Substantia nigra (tissue), 51 donors: ENCODE measurements at places on chromosomes 2 and 18.
A peak's percentile ranks its signal among the peaks of the same experiment; 100 is the strongest.

DNA sequence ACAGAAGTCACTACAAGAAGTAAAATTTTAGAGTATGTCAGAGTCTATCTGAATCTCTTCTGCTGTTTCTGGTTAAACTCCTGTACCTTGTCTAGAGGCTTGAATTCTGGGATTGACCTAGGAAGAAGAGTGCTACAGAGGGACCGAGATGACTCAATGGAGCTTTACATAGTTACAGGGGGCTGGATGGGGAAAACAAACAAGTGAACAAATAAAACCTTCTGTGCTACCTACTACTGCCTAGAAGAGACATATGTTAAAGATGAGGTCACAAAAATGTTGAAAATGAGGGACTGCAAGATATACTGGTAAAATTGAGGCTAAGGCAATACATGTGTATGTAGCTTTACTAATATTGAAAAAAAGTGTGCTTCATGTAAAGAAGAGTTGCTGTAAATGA is 265.4 kb upstream of the TFPI start:
- no peak for DNase-seq

- DNase-seq, result no peak
Measured at GRCh38 chr2:65367524-65367923, 64.9 kb downstream of the SPRED2 start.

DNA sequence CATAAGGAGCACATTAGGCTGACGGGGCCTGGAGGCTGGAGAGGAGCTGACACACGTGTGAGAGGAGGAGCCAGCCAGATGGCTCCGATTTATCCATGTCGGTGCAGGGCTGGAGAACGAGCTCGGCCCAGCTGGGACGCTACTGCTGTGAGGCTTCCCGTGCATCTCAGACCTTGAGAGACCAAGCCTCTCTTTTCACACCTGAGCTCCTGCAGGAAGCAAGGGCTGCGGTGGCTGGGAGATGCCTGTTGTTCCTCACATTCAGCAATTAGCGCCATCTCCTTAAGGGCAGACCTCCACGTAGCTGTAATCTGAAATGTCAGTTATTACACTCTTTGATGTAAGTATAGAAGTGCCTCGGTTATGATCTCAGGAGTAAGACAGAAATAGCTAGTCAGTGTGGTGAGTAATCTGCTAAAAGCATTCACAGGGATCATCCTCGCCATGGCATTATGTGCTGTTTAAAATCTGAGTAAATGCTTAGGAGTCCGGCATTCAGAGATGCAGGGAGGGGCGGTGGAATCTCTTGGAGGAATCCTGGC is 107.9 kb downstream of the PRKCE start:
- no peak for DNase-seq

DNA sequence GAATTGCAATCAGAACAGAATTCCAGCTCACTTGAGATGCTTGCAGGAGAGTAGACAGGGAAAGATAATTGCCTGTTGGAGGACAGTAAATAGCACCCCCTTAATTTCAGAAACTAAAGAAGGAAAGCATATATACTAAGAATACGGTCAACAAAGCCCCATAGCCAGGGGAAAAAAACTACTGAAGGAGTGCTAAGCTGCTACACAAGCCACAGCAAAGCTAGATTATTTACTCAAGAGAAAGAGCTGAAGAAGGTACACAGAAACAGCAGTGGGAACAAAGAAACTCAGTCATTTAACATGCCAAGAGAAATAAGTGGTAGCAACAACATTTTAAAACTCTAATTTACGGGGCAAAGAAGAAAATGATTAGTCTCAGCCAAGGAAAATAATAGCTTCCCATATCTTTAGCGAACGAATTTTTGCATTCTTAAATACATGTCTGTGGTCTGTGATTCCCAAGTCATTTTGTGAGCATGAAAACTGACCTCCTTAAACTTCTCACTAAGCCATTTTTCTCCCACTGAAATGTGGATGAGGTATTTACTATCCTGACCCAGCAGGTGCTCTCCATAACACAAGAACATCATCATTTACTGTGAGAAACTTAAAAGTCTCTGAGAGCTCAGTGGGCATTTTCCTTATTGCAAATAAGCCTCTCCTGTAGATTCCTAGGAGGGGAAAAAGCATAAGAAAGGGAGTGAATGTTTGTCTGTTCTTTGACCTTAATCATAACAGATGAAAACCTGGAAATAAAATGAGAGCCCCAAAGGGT is 196.0 kb downstream of the PAX3 start:
- DNase-seq, result no peak

GRCh38 chr2:147855977-147856376 is 11.1 kb downstream of the ACVR2A start:
- DNase-seq, result no peak

DNA sequence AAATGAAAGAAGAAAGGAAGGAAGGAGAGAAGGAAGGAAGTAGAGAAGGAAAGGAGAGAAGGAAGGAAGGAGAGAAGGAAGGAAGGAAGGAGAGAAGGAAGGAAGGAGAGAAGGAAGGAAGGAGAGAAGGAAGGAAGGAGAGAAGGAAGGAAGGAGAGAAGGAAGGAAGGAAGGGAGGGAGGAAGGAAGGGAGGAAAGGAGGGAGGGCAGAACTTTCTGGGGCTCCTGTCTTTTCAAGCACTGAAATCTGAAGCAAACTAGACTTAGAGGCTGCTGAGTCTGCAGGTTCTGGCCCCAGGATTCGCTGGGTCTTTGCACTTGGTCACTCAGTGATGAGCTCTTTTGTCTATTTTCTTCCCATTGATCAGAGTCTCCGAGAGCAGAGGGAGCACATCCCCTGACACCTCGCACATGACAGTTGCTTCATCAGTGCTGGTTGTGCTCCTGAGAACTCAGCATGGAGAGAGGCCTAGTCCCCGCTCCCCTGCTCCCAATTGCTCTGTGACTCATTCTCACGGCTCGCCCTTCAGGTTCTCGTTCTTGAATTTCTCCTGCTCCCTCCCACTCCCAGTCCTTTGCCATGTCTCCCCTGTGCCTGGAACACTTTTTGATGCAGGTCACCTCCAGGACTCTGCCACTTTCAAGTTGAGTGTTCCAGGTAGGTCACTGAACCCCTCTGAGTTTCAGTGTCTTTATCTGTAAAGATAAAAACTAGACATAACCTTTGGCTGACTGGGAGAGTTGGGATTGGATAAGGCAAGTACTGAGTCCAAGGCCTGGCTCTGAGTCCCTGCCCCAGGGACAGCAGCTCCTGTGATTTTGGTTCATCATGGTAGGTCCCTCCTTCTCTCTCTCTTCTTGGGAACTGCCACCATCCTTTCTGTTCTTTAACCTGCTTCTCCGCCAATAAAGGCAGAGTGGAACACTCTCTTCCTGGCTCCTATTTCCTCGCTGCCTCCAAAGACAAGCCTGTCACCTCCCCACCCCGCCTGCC is 55.2 kb downstream of the TNP1 start:
- DNase-seq, result no peak

DNA sequence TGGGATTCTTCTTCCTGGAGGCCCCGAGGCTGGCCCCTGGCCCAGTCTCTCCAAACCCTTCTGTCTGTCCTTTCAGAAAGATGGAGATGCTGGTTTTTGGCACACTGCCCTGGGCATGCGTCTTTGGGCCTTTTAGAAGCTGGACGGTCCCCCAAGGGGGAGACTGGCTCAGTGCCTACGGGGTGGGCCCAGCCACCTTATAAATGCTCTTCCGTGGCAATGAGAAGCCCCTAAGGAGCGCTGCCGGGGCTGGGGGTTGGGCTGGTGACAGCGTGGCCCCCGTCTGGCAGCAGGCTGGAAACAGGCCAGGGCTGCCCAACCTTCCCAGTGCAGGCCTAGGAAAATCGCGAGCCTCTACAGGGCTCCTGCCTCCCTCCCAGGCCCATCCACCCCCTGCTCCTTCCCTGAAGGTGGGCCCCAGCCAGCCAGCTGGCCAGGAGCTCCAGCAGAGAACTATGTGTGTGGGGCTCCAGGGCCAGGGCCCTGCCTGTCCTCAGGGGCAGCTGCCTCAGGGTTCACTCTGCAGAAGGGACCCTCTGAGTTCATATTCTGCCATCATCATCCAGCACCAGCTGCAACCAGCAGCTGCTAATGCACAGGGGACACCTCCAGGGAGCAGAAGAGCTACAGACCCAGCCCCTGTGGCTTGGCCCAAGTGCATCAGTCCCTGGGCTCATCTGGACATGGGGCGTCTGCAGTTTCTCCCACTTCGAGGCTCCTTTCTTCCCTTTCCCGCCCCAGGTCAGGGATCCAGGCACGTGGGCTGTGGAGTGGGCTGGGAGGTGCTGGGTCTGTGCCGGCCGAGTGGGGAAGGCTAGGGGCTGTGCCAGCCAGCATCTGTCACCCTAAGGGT is 107.6 kb upstream of the OTOS start:
- DNase-seq, result no peak

GRCh38 chr2:240200230-240201051 is 60.0 kb upstream of the OTOS start:
- DNase-seq, result no peak

GRCh38 chr2:215425021-215425782 is 10.7 kb downstream of the FN1 start:
- no peak for DNase-seq

- DNase-seq, result no peak
Measured at GRCh38 chr2:46988230-46988629, 72.6 kb upstream of the MCFD2 start.

DNA sequence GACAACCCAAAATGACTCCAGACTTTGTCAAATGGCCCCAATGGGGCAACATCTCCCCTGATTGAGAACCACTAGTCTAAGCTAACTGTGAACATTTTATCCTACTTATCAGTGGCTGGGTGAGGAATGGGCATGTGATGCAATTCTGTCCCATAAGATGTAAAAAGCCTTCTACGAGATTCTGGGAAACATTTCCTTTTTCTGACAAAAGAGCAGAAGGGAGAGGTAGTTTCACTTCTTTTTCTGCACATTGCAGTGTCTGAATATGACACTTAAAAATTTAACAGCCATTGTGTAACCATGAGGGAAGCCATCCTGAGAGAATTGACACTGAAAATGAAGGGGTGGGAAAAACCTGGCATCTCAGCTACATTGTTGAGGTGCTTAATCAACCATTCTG is 17.3 kb upstream of the MARCHF4 start:
- no peak for DNase-seq

GRCh38 chr2:83686863-83687262 is 772.2 kb downstream of the SUCLG1 start:
- peak; percentile 2 for DNase-seq

- no peak for DNase-seq
Measured at GRCh38 chr2:231674587-231675338, 33.6 kb upstream of the PTMA start.

GRCh38 chr2:133871545-133872209 is 303.4 kb upstream of the NCKAP5 start:
- DNase-seq, result no peak

- no peak for DNase-seq
Measured at GRCh38 chr18:72161691-72162090, 382.5 kb downstream of the CBLN2 start.

DNA sequence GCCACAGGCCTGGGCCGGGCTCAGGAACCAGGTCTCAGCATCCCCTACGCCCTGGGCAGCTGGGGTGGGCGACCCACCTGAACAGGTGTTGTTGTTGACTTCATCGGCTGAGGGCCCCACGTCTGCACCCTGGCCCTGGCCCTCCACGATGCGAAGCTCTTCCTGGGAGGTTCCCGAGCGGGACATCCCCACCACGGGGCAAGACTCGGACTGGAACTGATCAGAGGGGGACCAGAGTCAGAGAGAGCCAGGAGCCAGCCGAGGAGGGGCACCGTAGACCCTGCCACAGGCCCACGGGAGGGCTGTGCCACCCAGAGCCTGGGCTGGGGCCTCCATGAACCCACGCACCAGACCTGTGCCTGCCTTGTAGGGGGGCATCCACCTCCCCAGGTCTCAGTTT is 54.3 kb downstream of the AQP12A start:
- DNase-seq, result no peak

- no peak for DNase-seq
Measured at GRCh38 chr2:187075199-187075635, 226.2 kb upstream of the ZSWIM2 start.

DNA sequence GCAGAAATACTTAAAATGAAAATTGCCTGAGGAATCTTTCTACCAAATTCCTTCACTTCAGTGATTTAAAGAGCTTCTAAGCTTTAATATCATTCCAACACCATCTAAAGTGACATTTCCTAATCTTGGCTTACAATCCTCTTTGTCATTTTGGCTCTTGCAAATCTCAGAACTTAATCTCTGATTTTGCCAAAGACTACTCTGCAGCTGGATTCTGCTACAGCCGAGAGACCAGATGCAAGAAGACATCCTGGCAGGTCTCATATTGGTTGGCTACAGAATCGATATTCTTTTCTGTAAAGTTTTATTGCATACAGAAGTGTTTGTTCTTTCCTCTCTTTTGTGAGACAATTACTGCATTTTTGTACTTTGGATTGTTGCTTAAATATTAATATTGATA is 716.5 kb upstream of the LRATD1 start:
- no peak for DNase-seq

GRCh38 chr2:190062053-190062452 is 476 bp downstream of the MSTN start:
- no peak for DNase-seq

DNA sequence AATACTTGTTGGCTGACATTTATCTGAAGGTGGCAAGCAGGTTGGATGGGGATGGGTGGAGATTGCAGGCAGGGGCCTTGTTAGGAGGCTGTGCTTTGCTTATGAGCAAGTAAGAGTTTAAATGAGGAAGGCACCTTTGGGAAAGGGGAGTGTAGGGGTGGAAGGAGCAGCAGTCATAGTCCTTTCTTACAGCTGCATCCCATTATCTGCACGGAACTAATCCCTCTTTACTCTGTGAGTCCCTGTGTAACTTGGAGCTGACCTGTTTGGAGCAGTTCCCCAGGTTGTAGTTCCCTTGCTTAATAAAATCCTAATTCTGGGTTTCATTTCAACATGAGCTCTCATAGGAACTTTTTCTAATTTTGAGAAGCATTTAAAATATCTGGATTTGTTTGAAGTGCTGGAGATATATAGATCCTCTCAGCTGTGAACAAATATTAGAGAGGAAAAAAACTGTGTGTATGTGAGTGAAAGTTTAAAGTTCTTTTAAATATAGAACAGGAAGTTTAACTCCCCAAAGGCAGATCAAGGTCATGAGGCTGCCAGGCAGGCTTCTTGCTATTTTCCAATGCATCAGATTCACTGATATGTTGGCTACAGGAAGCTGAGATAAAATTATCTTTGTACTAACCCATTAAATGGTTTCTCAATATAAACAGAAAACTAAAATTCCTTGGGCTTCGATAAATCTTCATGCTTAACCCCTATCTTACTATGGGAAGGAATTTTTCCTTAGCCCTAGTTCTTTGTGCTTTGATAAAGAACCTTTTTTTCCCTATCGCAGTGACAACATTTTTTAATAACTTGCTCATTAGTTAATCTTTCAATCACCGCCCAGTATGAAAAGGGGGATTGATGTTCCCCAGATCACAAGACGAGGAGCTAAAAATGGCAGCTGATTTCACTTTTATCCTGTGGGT is 104.6 kb upstream of the EML6 start:
- DNase-seq, result no peak

DNA sequence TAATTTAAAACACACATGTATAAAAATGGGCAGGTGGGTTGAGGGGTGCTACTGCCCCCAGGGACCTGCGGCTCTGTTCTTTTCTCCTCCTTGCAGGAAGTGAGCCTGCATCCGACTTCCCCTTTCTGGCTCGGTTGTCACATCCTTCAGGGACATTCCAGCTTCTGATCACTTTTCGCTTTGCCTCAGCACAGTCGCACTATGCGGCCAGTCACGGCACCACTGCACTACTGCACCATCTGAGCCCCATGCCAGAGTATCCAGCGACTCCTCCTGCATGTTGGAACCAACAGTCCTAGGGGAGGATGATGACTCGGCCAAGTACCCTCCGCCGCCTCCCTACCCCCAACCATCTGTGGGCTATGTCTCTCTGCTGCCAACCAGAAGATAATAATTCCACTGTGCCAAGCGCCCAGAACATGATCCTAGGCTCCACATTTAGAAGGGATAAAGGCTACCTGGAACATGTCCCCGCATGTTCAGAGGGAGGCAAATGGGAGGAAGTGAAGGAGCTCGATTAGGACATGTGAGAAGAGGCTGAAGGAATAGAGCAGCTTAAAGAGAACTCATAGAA is 17.6 kb downstream of the CDC42EP3 start:
- DNase-seq, result no peak
